ENCODE measurements at places on chromosomes 5 and 9.

GRCh38 chr5:111685969-111686368 is 71.0 kb downstream of the NREP start:
- DNase-seq: no peak

- DNase-seq: no peak
Observed at GRCh38 chr5:78500028-78500427, 139.6 kb downstream of the SCAMP1 start.

DNA sequence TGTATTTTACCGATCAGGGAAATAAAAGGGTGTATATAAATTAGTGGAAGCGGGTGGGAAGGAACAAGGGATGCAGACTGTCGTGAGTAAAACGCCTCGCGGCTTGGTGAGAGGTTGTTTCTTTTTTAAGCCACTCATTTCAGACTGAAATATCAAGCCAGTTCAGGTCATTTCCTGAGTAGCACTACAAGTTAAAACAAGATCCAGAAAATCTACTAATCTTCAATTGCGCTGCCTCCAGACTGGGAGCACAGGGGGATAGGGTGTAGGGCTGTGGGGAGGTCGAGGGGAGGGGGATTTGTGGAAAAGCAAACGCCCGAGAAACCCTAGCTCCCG is 140.8 kb downstream of the TSSK1B start:
- no peak for DNase-seq

GRCh38 chr5:32147236-32147635 is 26.9 kb downstream of the GOLPH3 start:
- DNase-seq: no peak

DNA sequence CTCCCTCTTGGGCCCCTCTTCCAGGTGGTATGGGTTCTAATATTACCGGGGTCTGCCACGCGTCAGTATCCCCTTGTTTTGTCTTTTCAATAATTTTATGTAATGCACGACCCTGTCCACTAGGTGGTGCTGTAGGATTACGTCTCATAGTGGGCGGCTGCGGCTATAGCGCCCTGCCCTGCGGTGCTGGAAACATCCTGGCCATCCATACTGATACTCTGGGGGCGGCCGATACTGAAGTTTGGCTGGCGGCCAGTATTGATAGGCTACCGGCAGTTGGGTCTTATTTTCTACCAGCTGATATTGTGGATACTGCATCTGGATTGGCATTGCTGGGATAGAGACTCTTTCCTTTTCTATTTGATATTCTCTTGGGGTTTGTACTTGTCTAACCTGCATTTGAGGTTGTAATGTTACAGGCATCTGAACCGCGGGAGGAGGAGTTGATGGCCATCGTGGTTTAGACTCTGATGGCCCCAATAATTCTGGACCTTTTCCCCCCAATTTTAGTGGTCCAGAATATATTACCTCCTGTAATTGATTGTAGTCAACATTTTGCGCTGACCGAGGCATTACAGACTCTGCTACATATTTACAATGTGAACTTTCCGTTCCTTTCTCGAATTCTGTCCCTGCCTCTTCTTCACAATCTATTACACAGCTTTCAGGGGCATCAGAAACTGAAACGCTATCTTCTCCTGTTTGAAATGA is 3.3 kb upstream of the TMEM141 start:
- no peak for DNase-seq

GRCh38 chr5:53288511-53288910 is 179.0 kb upstream of the MOCS2 start:
- DNase-seq: no peak

- DNase-seq: no peak
Observed at GRCh38 chr5:113197456-113198200, 221.0 kb downstream of the DCP2 start.

GRCh38 chr9:105676351-105676923 is 14.2 kb downstream of the TAL2 start:
- no peak for DNase-seq

DNA sequence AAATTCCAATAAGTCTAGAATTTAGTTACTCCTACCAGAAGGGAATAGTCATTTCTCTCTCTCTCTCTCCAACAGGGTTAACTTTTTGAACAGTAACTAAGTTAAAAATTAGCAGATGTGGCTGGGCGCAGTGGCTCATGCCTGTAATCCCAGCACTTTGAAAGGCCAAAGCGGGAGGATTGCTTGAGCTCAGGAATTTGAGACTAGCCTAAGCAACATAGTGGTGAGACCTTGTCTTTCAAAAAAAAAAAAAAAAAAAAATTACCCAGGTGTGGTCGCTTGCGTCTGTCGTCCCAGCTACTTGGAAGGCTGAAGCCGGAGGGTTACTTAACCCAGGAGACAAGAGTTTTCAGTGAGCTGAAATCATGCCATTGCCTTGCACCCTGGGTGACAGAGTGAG is 639.7 kb downstream of the PTPRD start:
- no peak for DNase-seq

DNA sequence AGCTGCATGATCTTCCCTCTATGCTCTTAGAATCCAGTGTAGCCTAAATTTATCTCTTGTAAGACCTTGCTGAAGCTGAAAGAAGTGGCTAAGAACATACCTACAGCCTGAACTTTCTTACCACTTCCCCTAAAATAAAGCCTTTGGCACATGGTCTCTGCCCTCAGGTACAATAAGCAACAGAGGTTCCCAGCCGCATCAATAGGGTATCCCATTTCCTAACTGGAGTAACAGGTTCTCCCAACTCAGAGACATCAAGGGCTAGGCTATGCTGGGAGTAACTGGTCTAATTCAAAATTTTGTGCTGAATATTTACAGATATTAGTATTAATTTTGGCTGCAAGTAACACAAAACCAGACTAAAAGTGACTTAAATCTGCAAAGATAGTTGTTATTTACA is 335.8 kb upstream of the TRPC7 start:
- DNase-seq: no peak

- DNase-seq: no peak
Observed at GRCh38 chr5:170597872-170598271, 94.1 kb downstream of the KCNIP1 start.

DNA sequence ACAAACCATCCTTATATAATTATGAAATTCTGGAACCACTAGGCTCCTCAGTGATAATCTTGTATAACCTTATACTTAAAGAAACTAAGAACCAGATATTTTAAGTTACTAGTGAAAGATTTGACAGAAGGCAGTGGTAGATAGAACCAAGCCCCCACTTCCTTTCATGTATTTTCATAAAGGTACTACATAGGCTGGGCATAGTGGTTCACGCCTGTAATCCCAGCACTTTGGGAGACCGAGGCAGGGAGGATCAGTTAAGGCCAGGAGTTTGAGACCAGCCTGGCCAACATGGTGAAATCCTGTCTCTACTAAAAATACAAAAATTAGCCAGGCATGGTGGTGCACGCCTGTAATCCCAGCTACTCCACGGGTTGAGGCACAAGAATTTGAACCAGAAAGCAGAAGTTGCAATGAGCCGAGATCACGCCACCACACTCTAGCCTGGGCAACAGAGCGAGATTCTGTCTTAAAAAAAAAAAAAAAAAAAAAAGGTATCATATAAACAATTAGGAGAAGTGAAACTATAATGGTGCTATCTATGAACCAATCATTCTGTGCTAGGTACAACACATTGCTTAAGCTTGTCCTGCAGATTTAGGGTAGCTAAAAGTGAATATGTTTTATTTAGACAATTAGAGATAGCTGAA is 27.9 kb upstream of the DTWD2 start:
- DNase-seq: no peak

DNA sequence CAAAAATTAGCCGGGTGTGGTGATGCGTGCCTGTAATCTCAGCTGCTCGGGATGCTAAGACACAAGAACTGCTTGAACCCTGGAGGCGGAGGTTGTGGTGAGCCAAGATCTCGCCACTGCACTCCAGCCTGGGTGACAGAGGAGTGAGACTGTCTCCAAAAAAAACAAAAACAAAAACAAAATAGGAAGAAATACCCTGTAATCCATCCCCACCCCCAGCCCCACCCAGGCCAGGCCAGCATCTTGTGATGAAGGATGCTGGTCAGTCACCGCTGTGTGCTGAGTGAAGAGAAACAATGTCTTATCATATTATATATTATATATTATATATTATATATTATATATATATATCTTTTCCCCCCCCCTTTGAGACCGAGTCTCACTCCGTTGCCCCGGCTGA is 15.4 kb upstream of the CCIN start:
- DNase-seq: no peak

- no peak for DNase-seq
Observed at GRCh38 chr5:93079046-93079445, 502.0 kb downstream of the NR2F1-AS1 start.

GRCh38 chr5:10451137-10451824 is 9.6 kb downstream of the ROPN1L start:
- no peak for DNase-seq

DNA sequence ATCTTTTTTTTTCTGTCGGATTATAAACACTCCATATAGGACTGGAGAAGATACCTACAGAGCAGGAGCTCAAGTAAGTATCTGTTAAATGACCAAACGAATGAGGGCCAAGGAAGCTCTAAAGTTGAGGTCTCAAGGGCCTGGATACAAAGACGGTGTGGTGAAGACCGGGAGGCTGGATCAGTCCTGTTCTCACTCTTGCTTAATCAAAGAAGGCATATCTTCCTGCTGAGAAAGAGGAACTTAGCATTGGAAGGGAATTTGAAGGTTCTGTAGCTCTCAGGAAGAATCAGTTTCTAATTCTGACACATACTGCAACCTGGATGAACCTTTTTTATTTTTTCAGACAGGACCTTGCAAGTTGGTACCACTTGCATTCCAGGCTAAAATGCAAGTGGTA is 28.3 kb upstream of the PAX5 start:
- DNase-seq: no peak

DNA sequence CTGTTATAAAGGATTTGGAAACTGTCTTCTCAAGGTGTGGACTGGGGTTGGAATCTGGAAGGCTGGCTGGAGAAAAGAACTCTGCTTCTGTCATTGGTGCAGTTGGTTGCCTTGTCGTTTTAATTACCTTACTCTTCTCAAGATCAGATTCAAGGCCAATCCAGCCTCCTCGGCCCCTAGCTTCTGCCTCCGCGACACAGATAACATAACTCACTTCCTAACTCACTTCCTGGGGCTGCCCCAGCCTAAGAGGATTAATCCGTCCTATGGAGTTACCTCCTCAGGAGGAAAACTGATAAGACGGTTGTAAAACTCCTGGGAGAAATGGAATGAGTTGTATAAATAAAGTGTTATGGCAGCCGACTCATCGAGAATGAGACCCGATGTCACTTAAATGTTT is 389.1 kb upstream of the WWC1 start:
- DNase-seq: no peak

DNA sequence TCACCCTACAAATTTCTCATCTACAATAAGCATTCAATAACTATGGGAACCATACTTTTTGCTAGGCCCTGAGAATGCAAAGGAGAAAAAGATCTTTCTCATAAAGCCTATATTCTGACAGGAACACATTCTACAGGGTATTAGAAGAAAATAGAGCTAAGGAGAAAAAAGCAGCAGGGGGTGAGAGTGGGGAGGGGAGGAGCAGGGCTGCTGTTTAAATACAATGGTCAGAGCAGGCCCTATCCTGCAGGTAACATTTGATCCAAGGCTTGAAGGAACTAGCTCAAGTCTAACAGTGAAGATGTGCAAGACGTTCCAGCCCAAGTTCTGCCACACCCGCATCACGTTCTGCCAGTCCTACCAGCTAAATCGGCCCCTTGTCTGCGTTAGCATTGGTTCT is 89.7 kb downstream of the ELAVL2 start:
- no peak for DNase-seq

- no peak for DNase-seq
Observed at GRCh38 chr5:137566780-137567179, 67.7 kb upstream of the SPOCK1 start.

DNA sequence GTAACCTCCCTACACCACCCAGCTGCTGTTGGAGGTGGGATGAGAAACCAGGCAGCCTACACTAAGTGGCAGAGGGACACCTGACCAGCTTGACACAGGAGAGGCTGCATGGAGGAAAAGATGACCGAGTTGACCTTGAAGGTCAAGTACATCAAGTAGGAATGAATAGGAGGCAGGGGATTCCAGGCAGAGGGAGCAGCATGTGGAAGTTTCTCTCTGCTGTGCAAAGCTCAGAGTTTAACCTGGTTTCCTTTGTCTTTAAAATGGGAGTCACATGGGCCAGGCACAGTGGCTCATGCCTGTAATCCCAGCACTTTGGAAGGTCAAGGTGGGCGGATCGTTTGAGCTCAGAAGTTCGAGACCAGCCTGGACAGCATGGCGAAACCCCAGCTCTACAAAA is 32.6 kb downstream of the SPRY4 start:
- no peak for DNase-seq

GRCh38 chr5:149288436-149288835 is 16.8 kb downstream of the AFAP1L1 start:
- no peak for DNase-seq

DNA sequence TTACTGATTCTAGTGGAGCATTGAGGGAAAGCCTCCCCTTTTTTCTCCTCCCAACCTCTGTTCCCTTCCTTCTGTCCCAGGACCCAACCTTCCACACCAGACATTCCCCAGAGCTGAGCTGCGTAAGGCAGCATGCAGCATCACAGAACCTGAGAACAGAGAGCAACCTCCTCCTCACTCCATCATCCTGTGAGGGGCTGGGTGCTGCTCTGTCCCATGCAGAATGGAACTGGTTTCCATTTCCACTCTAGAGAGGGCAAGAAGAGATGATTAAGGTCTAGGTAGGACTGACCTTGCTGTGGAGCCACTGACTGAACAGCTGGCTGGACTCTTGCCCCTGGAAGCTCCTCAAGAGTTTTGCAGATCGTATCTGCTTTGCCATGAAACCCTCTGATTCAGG is 30.1 kb upstream of the IL7R start:
- DNase-seq: no peak

DNA sequence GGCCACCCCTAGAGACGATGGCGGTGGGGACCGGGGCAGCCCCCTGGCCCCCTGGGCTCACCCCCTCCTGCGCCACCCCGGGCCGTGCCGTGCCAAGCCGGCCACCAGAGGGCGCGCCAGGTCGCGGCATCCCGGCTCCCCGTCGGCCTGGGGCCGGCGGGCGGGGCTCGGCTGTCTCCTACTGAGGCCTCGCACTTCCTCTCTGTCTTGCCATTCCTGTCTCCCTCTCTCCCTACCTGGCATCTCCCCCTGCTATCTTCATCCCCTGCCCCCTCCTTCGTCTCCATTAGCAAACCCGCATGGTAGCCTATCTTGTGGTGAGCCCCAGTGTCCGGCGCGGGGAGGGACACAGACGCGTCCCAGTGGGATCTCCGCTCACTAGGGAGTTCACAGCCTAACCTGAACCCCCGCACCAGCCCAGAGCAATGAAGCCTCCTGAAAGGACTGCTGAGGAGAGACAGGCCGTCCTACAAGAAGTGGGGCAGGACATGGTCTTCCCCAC is 29.8 kb upstream of the FABP6 start:
- peak; percentile 84 for DNase-seq
